Posterior vena cava (tissue), 2 donors: ENCODE measurements at places on chromosomes 13 and 19. TPM values are rescaled to one million over a fixed set of nuclear protein-coding genes. Genes with fewer than 3 reads are reported as not detected.

Gene NLRP4
- total RNA-seq, result not detected

GRCh38 chr13:75511051-75511625, 26.5 kb downstream of the COMMD6 start:
- DNase-seq, result no peak

- DNase-seq, result no peak
These were observed 287.4 kb downstream of the PCDH17 start for GRCh38 chr13:57918913-57919312.

- DNase-seq, result no peak
These were observed 92.7 kb downstream of the COL4A2 start for GRCh38 chr13:110399801-110400200.

- DNase-seq, result no peak
These were observed 292.2 kb downstream of the MZT1 start for GRCh38 chr13:72435251-72435650.

DNA sequence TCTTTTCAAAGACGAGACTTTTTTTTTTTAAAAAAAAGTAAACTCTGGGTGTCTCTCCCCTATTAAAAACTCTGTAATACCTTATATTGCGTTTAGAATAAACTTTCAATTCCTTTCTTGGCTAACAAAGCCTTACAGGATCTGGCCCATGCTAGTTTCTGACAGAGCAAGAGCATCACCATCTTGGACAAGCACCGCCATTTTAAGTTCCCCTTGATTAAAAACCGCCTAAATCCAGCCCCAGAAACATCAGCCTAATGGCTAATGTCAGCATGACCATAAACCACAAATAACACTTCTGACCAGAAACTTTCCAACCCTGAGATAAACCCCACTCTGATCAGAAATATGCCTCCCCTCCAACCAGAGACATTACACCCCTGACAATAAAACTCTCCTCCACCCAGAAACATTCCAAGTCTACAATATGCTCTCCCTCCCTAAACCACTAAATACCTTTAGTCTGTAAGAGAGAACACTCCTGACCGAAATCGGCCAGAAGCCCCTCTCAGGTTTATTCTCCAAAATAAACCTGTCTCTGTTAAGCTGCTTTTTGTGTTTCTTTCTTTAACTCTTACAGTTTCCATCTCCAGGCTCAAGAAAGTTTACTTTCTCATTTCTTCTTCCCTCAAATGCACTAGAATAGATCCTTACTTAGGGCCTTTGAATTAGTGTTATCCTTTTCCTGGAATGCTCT, 1.6 kb upstream of the AKAP11 start:
- no peak for DNase-seq

DNA sequence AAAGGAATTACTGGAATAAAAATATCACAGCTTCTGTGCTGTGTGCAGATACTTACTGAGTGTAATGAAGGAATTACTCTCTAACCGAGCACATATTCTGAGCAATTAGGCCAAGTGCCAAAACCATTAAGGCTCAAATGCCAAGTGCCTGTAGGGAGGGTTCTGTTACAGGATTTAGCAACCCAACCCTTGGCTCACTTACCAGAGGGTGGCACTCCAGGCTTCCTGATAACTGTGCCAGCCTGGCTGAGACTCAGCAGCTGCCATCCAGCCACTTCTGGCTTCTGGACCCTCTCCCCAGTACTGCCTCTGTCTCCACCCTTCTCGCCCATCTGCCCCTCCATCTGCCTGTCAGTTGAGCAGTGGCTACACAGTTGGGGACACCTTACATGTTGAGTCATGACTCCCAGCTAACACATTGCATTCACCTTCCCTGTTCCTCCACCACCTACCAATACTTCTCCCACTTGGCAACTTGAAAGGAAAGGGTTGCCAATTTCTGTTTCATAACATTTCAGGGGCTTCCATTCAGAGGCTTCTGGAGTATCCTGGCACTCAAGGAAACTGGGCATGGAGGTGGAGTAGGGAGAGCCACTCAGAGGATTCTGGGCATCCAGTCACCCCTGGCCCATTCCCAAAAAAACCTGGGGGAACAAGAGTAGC, 110.5 kb downstream of the COG6 start:
- no peak for DNase-seq

Gene REEP6
- 1.2 TPM for total RNA-seq

Gene LGALS7B
- total RNA-seq, result not detected

GRCh38 chr19:38466050-38466449, 32.6 kb downstream of the RYR1 start:
- no peak for DNase-seq

DNA sequence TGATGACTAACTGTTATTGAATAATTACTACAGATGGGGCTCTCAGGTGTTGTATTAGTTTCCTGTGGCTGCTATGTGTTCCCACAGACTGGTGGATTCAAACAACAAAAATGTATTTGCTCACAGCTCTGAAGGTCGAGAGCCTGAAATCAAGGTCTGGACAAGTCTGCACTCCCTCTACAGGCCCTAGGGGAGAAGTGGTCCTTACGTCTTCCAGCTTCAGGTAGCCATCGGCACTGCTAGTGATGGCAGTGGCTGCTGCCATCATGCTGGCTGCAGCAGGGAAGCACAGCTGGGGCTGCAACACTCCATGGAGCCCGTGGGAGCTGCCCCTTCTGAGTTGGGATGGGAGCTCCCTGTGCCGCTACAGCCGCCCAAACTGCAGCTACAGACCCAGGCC, 1.9 kb downstream of the TEX26 start:
- no peak for DNase-seq

Gene RPL18
- total RNA-seq, result 746 TPM

DNA sequence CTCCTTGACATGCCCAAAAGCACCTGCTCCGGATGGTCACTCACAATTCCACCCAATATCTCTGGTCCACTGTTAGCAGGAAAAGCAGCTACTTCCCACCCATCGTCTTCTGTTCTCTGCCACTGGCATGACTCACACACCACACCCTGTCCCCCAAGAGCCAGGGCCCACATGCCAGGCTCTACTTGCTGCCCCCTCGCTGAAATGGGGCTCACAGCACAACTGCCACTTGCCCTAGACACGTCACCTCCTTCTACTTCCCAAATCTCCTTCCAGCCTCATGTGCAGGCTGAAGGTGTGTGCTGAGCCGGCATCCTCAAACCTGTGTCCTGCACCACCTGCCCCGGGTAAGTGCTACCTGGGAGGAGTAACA, 65.0 kb downstream of the TBC1D4 start:
- no peak for DNase-seq

- DNase-seq, result no peak
These were observed 24.1 kb downstream of the RDH8 start for GRCh38 chr19:10037367-10037766.

Gene LILRA2
- total RNA-seq, result 6.6 TPM

DNA sequence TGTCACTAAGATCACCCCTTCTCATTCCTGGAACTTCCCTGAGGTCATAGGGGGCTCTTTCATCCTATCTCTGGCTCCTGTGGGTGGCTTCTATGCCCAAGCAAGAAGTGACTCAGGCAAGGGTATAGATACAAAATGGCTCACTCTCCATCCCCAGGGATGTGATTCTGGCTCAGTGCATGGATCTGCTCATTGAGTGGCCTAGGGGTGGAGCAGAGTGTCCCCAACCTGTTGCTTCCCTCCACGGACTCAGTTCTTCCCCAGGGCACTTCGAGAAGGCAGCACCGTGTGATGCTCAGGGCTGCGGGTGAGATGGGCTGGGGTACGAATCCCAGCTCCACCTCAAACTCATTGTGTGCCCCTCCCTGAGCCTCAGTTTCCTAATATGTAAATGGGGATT, 136.4 kb downstream of the PTPRS start:
- DNase-seq, result no peak

Gene VSTM2B
- not detected for total RNA-seq

Gene CCDC70
- total RNA-seq, result not detected

DNA sequence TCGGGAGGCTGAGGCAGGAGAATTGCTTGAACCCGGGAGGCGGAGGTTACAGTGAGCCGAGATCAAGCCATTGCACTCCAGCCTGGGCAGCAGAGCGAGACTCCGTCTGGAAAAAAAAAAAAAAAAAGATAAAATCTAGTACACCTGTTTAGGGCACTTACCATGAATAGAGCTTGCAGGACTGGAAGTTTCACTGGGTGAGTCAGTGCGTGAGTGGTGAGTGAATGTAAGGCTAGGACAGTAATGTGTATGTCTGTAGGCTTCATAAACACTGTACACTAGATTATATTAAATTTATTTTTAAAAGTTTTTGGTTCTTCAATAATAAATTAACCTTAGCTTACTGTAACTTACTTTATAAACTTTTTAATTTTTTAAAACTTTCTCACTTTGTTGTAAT, 22.9 kb downstream of the PPP5C start:
- no peak for DNase-seq
